Cerebellar nuclear complex (tissue), 1 donor: ENCODE measurements at places on chromosomes 13 and 19.
A peak's percentile ranks its signal among the peaks of the same experiment; 100 is the strongest.

DNA sequence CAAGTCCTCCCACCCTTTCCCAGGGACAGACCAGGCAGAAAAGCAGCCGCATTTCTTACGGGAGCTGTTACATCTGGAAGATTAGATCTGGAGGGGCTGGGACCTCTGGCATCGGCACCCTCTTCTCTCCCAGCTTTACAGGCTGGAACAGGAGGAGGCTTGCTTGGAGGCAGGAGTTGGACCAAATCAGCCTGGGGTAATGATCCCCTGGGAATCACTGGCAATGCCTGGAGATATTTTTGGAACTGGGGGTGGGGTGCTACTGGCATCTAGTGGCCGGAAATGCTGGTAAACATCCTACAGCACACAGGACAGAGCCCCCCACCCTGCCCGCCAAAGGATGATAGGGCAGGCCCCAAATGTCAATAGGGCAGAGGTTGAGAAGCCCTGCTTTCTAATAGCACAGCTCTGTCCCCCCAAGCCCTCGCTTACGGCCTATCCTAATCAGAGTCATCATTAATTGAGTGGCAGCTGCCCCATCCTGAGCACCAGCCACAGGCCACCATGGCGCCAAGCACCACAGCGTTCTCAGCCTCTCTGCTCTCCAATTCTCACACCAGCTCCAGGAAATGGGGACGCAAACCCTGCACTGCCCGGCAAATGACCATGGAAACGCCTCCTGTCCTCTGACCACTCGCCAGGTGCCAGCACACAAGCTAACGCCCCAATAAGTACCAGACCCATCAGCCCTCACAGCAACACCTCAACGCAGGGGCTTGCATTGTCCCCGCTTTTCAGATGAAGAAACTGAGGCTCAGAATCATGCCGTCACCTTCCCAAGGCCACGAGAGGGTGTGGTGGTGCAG is 20.6 kb downstream of the LRRC4B start:
- peak; percentile 14 for DNase-seq

GRCh38 chr19:50158577-50158976 is 4.5 kb downstream of the IZUMO2 start:
- no peak for DNase-seq

GRCh38 chr19:51594774-51595109 is 23.7 kb downstream of the ZNF175 start:
- DNase-seq, result no peak

GRCh38 chr19:49437231-49437630 is 4.1 kb downstream of the SLC17A7 start:
- DNase-seq, result no peak

GRCh38 chr19:41895745-41896580 is 13.0 kb downstream of the ARHGEF1 start:
- no peak for DNase-seq

DNA sequence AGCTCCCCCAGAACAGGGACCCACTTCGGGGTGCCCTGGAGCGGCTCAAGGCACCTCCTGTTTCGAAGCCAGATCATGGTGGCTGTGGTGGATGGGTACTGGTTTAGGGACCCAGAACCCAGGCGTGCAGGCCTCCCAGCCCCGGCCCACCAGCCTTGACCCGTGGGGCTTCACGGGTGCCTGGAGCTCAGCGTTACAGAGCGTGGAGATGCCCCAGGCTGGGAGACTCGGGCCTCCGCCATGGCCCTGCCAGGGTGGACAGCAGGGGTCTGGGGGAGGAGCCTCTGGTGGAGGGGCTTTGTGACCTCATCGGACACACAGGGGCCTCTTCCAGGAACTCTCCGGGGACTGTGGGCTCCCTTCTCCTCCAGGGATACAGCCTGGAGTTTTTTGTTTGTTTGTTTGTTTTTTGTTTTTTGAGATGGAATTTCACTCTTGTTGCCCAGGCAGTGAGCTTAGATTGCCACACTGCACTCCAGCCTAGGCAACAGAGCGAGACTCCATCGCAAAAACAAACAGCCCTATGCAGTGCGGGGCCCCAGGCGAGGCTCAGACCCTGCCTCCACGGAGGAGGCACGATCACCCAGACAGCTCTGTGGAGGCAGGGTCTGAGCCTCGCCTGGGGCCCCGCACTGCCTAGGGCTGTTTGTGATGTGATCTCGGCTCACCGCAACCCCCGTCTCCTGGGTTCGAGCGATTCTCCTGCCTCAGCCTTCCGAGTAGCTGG is at the start of gene GARIN5B:
Gene GARIN5B (minus strand): TSS at position 271 of the 727 bp plus-strand sequence. CDS start 194 bp downstream, at position 77.
- no peak for DNase-seq

DNA sequence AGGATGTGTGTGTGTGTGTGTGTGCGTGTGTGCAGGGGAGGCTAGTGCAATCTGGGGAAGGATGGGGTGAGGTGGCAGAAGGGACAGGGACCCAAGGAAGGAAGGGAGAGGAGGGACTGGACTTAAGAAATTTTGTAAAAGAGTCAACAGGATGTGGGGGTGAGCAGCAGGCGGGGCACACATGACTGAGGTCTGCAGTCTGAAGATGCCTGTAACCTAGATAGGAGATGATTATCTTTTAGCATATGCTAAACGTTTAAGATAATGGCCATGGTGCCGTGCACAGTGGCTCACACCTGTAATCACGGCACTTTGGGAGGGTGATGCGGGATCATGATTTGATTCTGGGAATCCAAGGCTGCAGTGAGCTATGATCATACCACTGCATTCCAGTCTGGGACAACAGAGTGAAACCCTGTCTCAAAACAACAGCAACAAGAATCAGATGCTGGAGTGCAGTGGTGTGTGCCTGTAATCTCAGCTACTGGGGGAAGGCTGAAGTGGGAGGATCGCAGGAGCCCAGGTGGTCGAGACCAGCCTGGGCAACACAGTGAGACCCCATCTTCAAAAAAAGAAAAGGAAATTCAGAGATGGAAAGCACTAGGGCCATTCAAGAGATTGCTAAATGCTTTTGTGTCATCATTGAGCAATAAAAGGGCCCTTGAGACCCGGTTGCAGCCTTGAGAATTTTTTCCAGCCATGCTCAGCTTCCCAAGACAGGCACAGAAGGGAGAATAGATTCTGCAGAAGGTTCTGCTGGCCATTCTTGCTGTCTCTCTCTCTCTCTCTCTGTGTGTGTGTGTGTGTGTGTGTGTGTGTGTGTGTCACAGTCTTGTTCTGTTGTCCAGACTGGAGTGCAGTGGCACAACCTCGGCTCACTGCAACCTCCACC is 3.8 kb upstream of the ZNF414 start:
- no peak for DNase-seq

DNA sequence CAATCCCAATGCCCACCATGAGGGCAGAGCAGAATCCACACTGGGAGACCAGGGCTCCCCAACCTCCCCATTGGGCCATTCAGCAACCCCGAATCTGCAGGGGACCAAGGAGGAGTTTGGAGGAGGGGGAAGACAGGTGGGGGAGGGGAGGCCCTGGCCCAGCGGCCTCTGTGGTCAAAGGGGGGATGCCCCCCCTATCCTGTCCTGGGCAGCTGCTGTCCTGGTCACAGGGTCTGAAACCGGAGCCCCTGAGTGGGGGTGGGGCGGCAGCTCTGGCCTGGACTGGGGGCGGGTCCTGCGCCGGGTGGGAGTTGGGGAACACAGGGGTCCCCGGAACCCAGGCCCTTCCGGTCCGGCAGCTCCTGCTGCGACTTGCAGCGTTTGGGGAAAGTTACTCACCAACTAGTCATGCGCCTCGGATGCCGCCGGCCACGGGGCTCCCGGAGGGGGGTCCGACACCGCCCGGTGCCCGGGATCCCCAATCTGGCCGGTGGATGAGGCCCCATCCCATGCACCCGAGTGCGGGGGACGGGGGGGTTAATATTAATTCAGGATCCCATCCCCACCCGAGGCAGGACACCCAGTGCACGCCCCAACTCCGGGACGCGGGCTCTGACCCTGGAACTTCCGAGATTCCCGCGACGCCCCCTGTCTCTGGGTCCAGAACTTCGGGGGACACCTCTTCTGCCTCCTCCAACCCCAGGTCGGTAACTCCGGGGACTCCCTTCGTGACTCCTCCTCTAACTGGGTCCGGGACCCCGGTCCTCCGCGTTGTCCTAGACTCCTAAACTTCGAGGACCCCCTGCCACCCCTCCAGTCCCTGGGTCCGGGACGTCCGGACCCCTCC is 872 bp downstream of the HOMER3 start:
- DNase-seq, result no peak

GRCh38 chr13:22880741-22881720 is 299.7 kb upstream of the SGCG start:
- DNase-seq, result no peak

- no peak for DNase-seq
Observed at GRCh38 chr19:17171874-17172273, 43.3 kb upstream of the USE1 start.

GRCh38 chr13:48749144-48749543 is 95.4 kb downstream of the CYSLTR2 start:
- no peak for DNase-seq

- no peak for DNase-seq
Observed at GRCh38 chr13:60957816-60958215, 457.8 kb downstream of the PCDH20 start.

GRCh38 chr13:48852911-48853727 is 122.6 kb upstream of the FNDC3A start:
- DNase-seq, result no peak
